Activated CD8-positive, alpha-beta T cell treated with anti-CD3 and anti-CD28 coated beads for 36 hours (primary cell): ENCODE measurements at places on chromosomes 2 and 18. TPM values are rescaled to one million over a fixed set of nuclear protein-coding genes. Genes with fewer than 3 reads are reported as not detected.

DNA sequence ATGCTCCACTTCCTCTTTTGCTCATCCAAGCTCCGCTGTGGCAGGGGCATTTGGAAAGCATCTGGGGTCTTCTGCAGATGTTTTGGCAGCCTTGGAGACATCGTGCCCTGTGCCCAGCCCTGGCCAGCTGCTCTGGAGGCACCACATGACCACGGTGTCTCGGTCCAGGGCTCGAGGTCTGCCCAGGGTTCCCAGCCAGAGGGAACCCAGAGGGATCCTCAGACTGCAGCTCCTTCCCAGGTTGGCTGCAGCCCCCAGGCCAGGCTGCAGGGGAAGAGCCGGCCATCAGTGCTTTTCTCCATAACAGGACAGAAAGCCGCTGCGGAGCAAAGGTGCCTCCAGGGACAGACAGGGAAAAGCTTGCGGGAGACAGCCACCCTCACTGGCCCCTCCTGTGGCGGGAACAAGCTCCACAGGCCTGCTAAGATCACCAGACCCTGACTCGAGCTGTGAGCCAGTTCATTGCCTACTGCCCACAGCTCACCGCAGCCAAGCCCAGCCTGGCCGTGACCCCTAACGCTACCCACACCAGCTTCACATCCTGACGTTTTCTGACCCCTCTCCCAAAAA lies 74.7 kb downstream of the SMAD7 start:
- no peaks in the 10 kb centered on the region for H3K27me3 ChIP-seq
- H3K36me3 ChIP-seq = no peaks in the 10 kb centered on the region
- no peak overlapping the region for H3K27ac ChIP-seq
- DNase-seq = no peak
- no peak overlapping the region for H3K4me3 ChIP-seq

GRCh38 chr18:28478531-28478930 lies 301.6 kb upstream of the CDH2 start:
- no peaks in the 10 kb centered on the region for H3K36me3 ChIP-seq
- H3K27me3 ChIP-seq = no peaks in the 10 kb centered on the region
- no peak for DNase-seq
- no peak overlapping the region for H3K27ac ChIP-seq

- no peaks in the 10 kb centered on the region for H3K4me1 ChIP-seq
- no peaks in the 10 kb centered on the region for H3K36me3 ChIP-seq
Observed at GRCh38 chr2:179800776-179801175, 60.6 kb downstream of the ZNF385B start.

GRCh38 chr18:54825601-54826344 lies 2.5 kb upstream of the RAB27B start:
- no peak for DNase-seq
- peaks cover 15% of the 10 kb centered on the region for H3K27me3 ChIP-seq
- no peaks in the 10 kb centered on the region for H3K36me3 ChIP-seq

GRCh38 chr2:126827371-126827770 lies 71.3 kb upstream of the TEX51 start:
- H3K27me3 ChIP-seq = peaks cover 3% of the 10 kb centered on the region
- H3K27ac ChIP-seq = no peak overlapping the region
- H3K4me1 ChIP-seq = no peaks in the 10 kb centered on the region
- DNase-seq = no peak
- H3K4me3 ChIP-seq = no peak overlapping the region

- H3K4me1 ChIP-seq = no peaks in the 10 kb centered on the region
- H3K4me3 ChIP-seq = no peak overlapping the region
- no peak for DNase-seq
- H3K36me3 ChIP-seq = no peaks in the 10 kb centered on the region
- no peak overlapping the region for H3K27ac ChIP-seq
Observed at GRCh38 chr18:24685254-24685959, 225.0 kb downstream of the HRH4 start.

GRCh38 chr2:18172607-18173006 lies 294.1 kb downstream of the KCNS3 start:
- no peak overlapping the region for H3K27ac ChIP-seq
- no peak overlapping the region for H3K4me3 ChIP-seq
- H3K36me3 ChIP-seq = no peaks in the 10 kb centered on the region

DNA sequence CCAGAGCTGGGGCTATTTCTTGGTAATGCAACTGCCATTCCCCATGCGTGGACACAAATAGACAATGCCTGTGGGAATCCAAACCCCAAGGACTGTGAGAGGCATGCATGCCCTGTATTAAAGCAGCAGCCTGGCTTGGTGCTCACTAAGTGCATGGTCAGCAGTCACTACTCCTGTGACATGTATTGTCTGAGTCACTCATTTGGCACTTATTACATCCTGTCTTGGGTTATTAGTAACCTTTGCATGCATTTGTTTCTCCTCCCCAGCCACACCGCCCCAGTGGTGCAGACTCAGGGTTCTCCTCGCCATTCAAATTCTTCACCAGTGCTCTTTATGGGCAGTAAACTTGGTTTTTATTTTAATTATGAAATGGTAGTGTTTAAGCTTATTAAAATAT lies 30.2 kb downstream of the PRKCE start:
- H3K27ac ChIP-seq = no peak overlapping the region
- peak; percentile 3 for DNase-seq
- no peaks in the 10 kb centered on the region for H3K36me3 ChIP-seq
- H3K4me1 ChIP-seq = no peaks in the 10 kb centered on the region

- H3K27me3 ChIP-seq = no peaks in the 10 kb centered on the region
- DNase-seq = no peak
- no peaks in the 10 kb centered on the region for H3K36me3 ChIP-seq
- H3K4me3 ChIP-seq = no peak overlapping the region
Observed at GRCh38 chr2:7930800-7931635, 750.8 kb upstream of the ID2 start.

- no peaks in the 10 kb centered on the region for H3K36me3 ChIP-seq
- H3K4me1 ChIP-seq = no peaks in the 10 kb centered on the region
- H3K27ac ChIP-seq = no peak overlapping the region
- DNase-seq = peak; percentile 2
- no peaks in the 10 kb centered on the region for H3K27me3 ChIP-seq
- H3K4me3 ChIP-seq = no peak overlapping the region
Observed at GRCh38 chr18:32920796-32921787, 148.3 kb upstream of the KLHL14 start.

GRCh38 chr2:189308056-189308790 lies 128.7 kb upstream of the COL5A2 start:
- no peak for DNase-seq
- peaks cover 36% of the 10 kb centered on the region for H3K36me3 ChIP-seq
- H3K4me3 ChIP-seq = no peak overlapping the region
- no peaks in the 10 kb centered on the region for H3K27me3 ChIP-seq

- peak overlapping the region; percentile 93 for H3K27ac ChIP-seq
- peak; percentile 97 for DNase-seq
- H3K27me3 ChIP-seq = no peaks in the 10 kb centered on the region
- peaks cover 42% of the 10 kb centered on the region for H3K4me1 ChIP-seq
Observed at GRCh38 chr2:121699421-121700333, 37.0 kb downstream of the NIFK start.

DNA sequence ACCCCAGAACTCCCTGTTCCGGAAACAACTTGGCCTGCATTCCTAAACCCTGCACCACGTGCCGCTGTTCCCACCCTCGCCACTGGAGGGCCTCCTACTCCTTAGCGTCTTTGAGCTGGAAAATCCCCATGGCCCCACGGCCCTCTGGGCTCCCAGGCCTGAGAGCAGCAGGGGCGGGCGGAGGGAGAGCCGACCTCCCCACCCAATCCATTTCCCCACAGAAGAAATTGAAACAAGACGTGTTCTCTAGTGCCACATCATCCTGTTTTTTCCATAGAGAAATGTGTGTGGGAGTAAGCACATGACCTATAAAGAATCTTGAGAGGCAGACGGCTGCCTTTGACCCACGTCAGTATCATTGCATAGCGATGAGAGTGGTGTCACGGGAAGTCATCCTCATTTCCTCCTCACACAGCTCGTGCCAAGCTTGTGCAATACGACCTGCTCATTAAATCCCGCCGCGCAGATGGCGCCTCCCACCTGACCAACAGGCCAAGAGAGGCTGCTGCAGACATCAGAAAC lies 79.2 kb downstream of the LAMA1 start:
- H3K4me3 ChIP-seq = no peak overlapping the region
- no peak overlapping the region for H3K27ac ChIP-seq
- DNase-seq = peak; percentile 13
- peaks cover 5% of the 10 kb centered on the region for H3K27me3 ChIP-seq
- H3K4me1 ChIP-seq = peaks cover 4% of the 10 kb centered on the region

DNA sequence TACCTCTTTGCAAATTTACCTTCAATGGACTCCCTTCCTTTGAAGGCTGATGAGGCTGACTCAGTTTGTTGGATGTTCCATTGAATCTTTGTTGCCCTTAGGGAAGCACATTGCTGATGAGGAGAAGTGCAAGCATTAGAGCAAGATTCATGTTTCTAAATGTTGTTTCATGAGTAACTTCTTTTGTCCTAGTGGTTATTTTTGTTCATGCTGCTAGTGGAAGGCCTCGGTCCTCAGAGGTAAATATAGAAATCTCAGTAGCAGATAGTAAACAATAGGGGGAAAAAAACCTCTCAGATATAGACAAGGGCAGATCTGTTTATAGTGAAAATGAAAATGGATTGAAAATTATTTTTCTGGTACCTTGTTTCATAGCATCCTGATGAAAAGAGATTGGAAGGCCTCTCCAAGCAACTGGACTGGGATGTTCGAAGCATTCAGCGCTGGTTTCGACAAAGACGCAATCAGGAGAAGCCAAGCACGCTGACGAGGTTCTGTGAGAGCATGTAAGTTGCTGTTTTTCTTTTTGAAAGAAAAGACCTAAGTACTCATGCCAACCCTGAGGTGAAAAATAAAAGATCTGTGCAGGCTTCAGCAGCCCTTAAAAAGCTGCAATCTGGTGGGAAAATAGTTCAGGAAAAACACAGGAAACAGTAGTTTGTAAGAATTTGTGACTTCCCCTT lies 104.9 kb downstream of the CERS6 start:
- H3K4me1 ChIP-seq = peaks cover 30% of the 10 kb centered on the region
- H3K27me3 ChIP-seq = no peaks in the 10 kb centered on the region
- H3K4me3 ChIP-seq = no peak overlapping the region
- H3K36me3 ChIP-seq = peaks cover 44% of the 10 kb centered on the region
- no peak overlapping the region for H3K27ac ChIP-seq

- no peaks in the 10 kb centered on the region for H3K36me3 ChIP-seq
- peaks cover 3% of the 10 kb centered on the region for H3K27me3 ChIP-seq
- H3K4me1 ChIP-seq = no peaks in the 10 kb centered on the region
- H3K27ac ChIP-seq = no peak overlapping the region
Observed at GRCh38 chr2:237026981-237027711, 58.5 kb upstream of the COPS8 start.

- no peaks in the 10 kb centered on the region for H3K36me3 ChIP-seq
- H3K27ac ChIP-seq = no peak overlapping the region
- DNase-seq = no peak
- no peaks in the 10 kb centered on the region for H3K27me3 ChIP-seq
Observed at GRCh38 chr2:132754867-132755472, 85.0 kb upstream of the LYPD1 start.

GRCh38 chr2:195343540-195343939 lies 313.5 kb upstream of the SLC39A10 start:
- no peak overlapping the region for H3K4me3 ChIP-seq
- H3K36me3 ChIP-seq = no peaks in the 10 kb centered on the region
- H3K27me3 ChIP-seq = no peaks in the 10 kb centered on the region
- DNase-seq = no peak
- H3K4me1 ChIP-seq = peaks cover 2% of the 10 kb centered on the region

GRCh38 chr2:135882415-135882814 lies 6.2 kb upstream of the MCM6 start:
- H3K36me3 ChIP-seq = no peaks in the 10 kb centered on the region
- H3K4me1 ChIP-seq = peaks cover 3% of the 10 kb centered on the region
- no peak overlapping the region for H3K4me3 ChIP-seq

DNA sequence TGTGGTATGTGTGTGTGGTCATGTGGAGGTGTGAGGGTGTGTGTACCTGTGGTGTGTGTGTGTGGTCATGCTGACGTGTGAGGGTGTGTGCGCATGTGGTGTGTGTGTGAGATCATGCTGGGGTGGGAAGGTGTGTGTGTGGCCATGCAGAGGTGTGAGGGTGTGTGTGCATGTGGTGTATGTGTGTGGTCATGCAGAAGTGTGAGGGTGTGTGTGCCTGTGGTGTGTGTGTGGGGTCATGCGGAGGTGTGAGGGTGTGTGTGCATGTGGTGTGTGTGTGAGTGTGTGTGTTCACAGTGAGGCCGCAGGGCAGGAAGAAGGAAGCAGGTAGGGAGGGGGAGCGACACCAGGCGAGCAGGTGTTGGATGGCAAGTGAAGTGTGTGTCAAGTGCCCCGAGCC lies 259.0 kb downstream of the LOXHD1 start:
- DNase-seq = no peak
- H3K4me1 ChIP-seq = peaks cover 5% of the 10 kb centered on the region
- H3K27me3 ChIP-seq = no peaks in the 10 kb centered on the region
- H3K4me3 ChIP-seq = no peak overlapping the region

DNA sequence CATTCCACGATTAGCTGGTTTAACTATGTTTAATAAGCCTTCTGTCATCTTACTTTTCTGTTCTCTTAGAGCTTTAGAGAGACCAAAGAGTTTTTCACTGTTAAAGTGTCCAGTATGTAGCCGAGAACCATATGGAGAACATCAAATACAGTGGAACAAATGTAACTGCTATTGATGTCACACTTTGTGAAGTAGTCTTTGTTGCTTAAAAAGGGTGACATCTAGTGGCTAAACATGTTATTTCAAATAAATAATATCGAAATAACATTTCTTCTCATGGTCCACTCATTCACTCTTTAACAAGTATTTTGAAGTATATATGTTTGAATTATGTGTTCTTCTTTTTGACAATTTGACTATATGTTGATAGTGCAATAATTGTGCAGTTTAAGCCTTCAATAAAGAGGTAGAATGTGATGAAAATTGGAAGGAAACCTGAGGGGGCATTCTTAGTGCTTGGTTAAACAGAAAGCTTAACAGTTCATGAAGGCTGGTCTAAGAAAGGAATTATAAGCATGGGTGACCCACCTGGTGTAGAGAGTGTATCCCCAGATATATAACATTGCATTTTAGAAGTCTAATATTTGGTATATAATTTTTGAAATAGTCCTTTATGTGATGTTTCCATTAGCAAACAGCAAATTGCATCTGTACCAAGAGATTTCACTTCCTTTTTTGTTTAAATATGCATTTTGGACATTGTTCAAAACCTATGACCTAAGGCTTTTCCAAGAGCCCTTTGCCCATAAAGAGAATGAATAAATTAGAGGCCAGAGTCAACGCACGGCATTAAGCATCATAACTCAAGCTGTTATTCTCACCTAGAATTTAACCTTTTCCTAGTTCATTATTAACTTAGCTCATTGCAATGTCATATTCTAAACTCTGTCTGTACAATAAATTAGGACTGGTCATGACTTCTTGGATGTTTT lies 112.1 kb downstream of the KYNU start:
- DNase-seq = no peak
- no peaks in the 10 kb centered on the region for H3K36me3 ChIP-seq
- H3K27me3 ChIP-seq = peaks cover 1% of the 10 kb centered on the region

- no peak overlapping the region for H3K27ac ChIP-seq
- H3K4me3 ChIP-seq = no peak overlapping the region
- H3K4me1 ChIP-seq = no peaks in the 10 kb centered on the region
- DNase-seq = no peak
Observed at GRCh38 chr18:14949800-14950664, 202.1 kb downstream of the ANKRD30B start.

Gene TMEM247
- not detected for total RNA-seq

Gene ANKRD62
- not detected for total RNA-seq

Gene RDH14
- total RNA-seq = 18.8 TPM

Gene ZNF396
- total RNA-seq = 0.38 TPM

Gene SP140L
- 43.8 TPM for total RNA-seq

Gene LNPK
- 41.9 TPM for total RNA-seq

Gene TANC1
- 0.70 TPM for total RNA-seq

Gene PHLPP1
- 8.6 TPM for total RNA-seq

Gene AQP12B
- total RNA-seq = not detected
